Fibroblast of lung (primary cell): ENCODE measurements at places on chromosomes 7 and 10. TPM values are rescaled to one million over a fixed set of nuclear protein-coding genes. Genes with fewer than 3 reads are reported as not detected.

The RADIL gene
- 0.33 and 0.51 TPM in 2 replicates for total RNA-seq

The ADRB1 gene
- not detected in 2 replicates for total RNA-seq

DNA sequence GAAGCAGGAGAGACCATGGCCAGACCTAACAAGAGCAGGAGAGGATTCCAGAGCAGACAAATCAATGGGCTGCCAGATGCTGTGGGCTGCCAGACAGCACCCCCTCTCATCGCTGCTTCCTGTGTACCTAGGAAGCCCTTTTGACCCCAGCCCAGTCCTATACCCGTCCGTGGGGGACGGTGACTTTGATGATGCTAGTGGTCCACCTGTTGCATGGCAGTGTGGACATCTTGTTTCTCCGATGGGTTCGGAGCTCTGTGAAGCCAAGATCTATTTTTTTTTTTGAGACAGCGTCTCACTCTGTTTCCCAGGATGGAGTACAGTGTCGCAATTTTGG lies 18.2 kb upstream of the GDI2 start:
- H3K4me3 ChIP-seq = no peak overlapping the region
- DNase-seq = no peak
- no peaks in the 10 kb centered on the region for H3K36me3 ChIP-seq
- no peaks in the 10 kb centered on the region for H3K27me3 ChIP-seq
- no peak overlapping the region for H3K27ac ChIP-seq
- H3K4me1 ChIP-seq = no peaks in the 10 kb centered on the region

DNA sequence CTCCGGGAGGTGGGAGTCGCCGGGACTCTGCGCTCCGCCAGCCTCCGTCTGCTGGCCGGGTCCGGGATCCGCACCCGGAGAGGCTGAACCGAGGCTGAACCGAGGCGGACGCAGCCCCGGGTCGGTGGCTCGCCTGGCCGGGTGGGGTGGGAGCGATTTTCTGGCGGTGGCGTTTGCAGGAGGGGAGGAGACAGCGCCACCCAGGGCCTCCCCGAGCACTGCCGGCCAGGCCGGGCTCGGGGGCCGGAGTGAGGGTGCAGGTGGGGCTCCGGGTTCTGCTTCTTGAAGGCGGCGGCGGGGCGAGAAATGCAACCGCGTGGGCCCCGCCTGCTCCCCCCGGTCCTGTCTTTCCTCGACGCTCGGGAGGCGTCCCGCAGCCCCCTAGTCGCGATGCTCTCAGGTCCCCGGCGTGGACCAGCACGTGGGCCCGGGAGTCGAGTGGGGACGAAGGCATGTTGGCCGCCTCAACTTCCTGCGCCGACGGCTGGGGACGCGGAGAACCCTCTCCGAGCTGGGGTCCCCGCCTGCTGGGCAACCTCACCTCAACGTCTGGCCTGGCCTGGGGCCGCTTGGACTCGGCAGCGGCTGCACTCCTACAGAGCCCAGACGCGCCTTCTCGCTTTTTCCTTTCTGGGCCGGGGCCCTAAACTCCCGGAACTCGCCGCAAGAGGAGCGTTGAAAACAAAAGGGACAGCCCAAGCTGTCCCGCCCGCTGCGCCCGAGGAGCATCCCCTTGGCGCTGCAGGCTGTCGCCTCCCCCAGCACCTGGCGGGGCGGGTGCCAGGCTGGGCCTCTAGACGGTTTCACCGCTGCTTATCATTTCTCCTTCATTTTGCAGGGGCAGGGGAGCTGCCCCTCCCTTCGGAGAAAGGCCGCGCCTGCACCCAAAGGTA lies 25.2 kb upstream of the VAX1 start:
- H3K4me1 ChIP-seq = no peaks in the 10 kb centered on the region
- H3K27ac ChIP-seq = no peak overlapping the region
- no peaks in the 10 kb centered on the region for H3K36me3 ChIP-seq
- H3K27me3 ChIP-seq = peaks cover 56% of the 10 kb centered on the region
- no peak for DNase-seq
- H3K4me3 ChIP-seq = no peak overlapping the region

GRCh38 chr10:93313798-93314197 lies 168.3 kb downstream of the MYOF start:
- no peak for DNase-seq
- H3K4me1 ChIP-seq = no peaks in the 10 kb centered on the region
- H3K27me3 ChIP-seq = no peaks in the 10 kb centered on the region
- no peak overlapping the region for H3K4me3 ChIP-seq
- no peak overlapping the region for H3K27ac ChIP-seq
- peaks cover 35% of the 10 kb centered on the region for H3K36me3 ChIP-seq

- no peaks in the 10 kb centered on the region for H3K4me1 ChIP-seq
- DNase-seq = no peak
- H3K27me3 ChIP-seq = no peaks in the 10 kb centered on the region
- H3K4me3 ChIP-seq = no peak overlapping the region
- H3K27ac ChIP-seq = no peak overlapping the region
- no peaks in the 10 kb centered on the region for H3K36me3 ChIP-seq
Measured at GRCh38 chr10:69458430-69459100, 7.3 kb downstream of the TSPAN15 start.

DNA sequence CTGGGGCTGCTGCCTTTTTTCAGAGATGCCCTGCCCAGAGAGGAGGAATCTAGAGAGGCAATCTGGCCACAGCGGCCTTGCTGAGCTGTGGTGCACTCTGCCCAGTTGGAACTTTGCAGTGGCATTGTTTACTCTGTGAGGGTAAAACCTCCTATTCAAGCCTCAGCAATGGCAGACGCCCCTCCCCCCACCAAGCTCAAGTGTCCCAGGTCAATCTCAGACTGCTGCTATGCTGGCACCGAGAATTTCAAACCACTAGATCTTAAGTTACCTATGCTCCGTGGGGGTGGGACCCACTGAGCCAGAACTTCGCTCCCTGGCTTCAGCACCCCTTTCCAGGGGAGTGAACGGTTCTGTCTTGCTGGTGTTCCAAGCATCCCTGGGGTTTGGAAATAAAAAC lies 77.2 kb downstream of the EXOC4 start:
- H3K36me3 ChIP-seq = no peaks in the 10 kb centered on the region
- no peaks in the 10 kb centered on the region for H3K27me3 ChIP-seq
- no peaks in the 10 kb centered on the region for H3K4me1 ChIP-seq
- DNase-seq = no peak
- no peak overlapping the region for H3K27ac ChIP-seq

- no peaks in the 10 kb centered on the region for H3K27me3 ChIP-seq
- peak; percentile 98 for DNase-seq
- H3K36me3 ChIP-seq = peaks cover 2% of the 10 kb centered on the region
- H3K27ac ChIP-seq = peak overlapping the region; percentile 82
Measured at GRCh38 chr7:24786941-24787340, 29.7 kb upstream of the GSDME start.

DNA sequence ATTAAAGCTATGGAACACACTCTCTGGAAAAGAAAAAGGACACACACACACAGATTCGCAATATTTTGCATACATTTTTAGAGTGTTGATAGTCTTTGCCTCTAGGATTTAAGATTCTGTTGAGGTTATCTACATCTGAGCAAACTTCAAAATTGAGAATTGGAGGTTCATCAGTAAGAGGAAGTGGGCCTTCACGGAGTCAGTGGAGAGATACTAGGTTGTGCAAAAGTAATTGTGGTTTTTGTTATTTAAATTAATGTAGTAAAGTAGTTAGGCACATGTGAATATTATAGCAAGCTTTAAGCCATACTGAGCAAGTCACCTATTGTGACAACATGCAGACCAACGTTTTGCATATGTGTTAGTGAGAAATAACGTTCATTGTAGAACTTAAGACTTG lies 19.8 kb upstream of the NXPH1 start:
- no peaks in the 10 kb centered on the region for H3K36me3 ChIP-seq
- DNase-seq = no peak
- no peaks in the 10 kb centered on the region for H3K27me3 ChIP-seq
- H3K27ac ChIP-seq = no peak overlapping the region

DNA sequence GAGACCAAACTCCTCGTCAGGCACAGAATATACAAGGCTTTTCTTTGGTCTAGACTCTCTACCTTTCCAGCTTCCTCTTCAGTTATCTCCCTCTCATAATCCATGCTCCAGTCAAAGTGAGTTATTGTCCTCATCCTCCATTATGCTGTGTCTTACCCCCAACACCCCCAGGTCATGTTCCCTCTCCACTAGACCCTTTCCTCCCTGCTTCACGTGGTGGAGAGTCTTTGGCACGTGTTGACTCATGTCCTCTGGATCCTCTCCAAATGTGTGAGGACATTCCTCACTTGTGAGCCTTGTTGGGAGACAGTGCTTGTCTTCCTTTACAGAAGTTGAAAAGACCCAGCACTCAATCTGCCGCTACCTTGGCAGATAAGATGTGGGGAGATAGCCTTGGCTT lies 36.0 kb upstream of the DLD start:
- no peak overlapping the region for H3K4me3 ChIP-seq
- no peak overlapping the region for H3K27ac ChIP-seq
- H3K27me3 ChIP-seq = no peaks in the 10 kb centered on the region
- DNase-seq = peak; percentile 27
- no peaks in the 10 kb centered on the region for H3K4me1 ChIP-seq

DNA sequence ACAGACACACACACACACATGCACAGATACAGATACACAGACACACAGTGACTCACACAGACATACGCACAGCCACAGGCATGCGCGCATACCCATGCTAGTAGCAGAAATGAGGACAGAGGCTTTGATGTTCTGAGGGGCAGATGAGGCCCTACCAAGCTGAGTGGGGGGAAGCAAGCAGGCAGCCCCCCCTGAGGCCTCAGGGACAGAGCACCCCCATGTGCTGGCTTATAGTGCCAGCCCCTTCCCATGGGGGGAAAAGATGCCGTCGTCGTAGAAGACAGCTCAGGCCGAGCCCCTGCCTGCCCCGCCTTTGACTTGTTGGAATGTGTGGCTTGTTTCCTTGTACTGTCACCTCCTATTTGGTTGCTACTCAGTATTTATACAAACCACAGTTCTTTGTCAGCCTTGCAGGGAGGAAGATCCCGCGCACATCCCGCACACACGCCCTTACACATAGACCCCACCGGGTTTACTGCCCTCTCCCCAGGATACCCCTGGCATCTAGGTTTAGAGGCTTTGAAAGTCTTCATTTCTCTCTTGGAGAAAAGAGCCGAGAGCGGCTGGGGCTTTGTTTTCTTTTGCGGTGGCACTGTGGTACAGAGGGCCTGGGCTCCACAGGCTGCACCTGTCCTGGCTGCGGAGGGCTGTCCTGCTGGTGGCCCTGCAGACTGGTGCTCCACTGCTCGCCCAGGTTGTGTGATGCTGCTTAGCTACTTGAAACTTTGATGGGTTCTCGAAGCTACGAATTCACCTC lies 112.5 kb downstream of the DOCK1 start:
- no peaks in the 10 kb centered on the region for H3K4me1 ChIP-seq
- no peak overlapping the region for H3K4me3 ChIP-seq
- H3K27ac ChIP-seq = no peak overlapping the region
- no peak for DNase-seq

DNA sequence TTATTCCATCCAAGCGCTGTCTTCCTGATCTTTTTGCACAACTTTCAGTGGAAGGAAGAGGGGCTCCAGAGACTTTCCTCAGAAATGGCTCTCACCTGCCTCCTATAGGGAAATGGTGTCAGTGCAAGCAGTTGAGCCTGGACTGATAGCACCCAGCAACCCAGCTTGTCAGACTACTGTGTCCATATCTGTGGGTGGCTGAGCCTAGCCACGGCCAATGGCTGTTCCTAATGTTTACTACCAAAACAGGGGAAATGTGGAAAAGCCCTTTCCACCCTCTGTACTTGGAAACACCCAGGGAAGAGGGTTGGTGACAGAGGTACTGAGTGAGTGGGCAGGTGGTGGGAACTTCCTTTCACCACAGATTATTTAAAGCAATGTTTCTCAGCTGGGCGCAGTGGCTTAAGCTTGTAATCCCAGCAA lies 4.3 kb upstream of the YKT6 start:
- DNase-seq = peak; percentile 30
- H3K27ac ChIP-seq = no peak overlapping the region
- H3K36me3 ChIP-seq = no peaks in the 10 kb centered on the region
- H3K4me1 ChIP-seq = no peaks in the 10 kb centered on the region
- peaks cover 5% of the 10 kb centered on the region for H3K27me3 ChIP-seq

DNA sequence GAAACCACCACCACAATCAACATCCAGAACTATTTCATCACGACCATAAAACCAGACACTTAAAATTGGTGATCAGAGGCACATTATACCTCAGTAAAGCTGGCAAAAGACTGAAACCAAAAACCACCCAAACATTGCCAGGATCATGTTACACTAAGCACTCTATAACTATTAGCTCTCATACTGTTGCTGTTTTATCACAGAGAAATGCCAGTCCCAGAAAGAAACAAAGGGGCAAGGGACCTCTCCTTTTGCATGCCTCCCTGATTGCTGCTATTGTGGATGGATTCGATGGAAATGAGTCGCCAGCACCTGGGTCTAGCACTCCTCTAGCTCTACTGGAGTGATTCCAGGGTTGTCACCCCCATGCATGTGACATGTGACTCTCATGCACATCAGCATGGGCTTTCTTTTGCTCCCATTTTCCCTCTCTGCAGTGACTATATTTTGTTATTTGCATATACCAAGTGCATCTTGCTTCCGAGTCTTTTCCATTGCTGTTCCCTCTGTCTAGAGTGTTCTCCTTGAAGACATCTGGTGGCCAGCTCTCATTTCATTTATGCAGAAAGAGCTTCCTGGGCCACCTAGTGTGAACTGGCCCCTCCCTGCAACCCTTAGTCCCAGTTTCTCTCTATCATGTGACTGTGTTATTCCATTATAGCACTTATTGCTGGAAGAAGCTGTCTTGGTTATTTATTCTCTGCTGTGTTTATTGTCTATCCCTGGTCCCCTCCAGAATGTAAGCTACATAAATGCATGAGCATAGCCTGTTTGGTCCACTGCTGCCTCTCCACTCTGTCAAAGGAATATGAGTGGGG lies 300.6 kb downstream of the PLXNA4 start:
- H3K4me1 ChIP-seq = peaks cover 6% of the 10 kb centered on the region
- DNase-seq = no peak
- H3K36me3 ChIP-seq = no peaks in the 10 kb centered on the region
- H3K4me3 ChIP-seq = no peak overlapping the region

DNA sequence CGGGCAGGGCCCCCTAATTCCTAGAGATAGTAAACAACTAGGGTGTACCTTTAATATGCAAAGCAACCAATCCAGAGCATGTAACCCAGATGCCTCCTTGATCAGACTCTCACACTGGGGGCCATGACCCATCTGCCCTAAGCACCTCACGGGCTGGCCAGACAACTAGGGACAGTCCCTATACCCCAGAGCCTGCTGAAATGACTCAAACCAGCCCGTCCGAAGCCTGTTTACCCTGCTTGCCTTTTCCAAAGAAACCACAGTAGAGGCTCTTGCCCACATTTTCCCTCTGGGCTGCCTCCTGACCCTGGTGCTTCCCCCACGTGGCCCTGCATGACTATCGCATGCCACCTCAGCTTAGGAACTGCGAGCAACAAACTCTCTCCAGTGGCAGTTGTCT lies 46.2 kb downstream of the RGS10 start:
- H3K4me1 ChIP-seq = peaks cover 11% of the 10 kb centered on the region
- no peak overlapping the region for H3K27ac ChIP-seq
- H3K27me3 ChIP-seq = no peaks in the 10 kb centered on the region
- H3K4me3 ChIP-seq = no peak overlapping the region

GRCh38 chr7:159136846-159137245 lies 7.8 kb downstream of the VIPR2 start:
- H3K4me1 ChIP-seq = no peaks in the 10 kb centered on the region
- no peaks in the 10 kb centered on the region for H3K27me3 ChIP-seq
- DNase-seq = no peak
- H3K4me3 ChIP-seq = no peak overlapping the region
- H3K36me3 ChIP-seq = no peaks in the 10 kb centered on the region
